ENCODE measurements at places on chromosomes 5 and 9.
A peak's percentile ranks its signal among the peaks of the same experiment; 100 is the strongest.

DNA sequence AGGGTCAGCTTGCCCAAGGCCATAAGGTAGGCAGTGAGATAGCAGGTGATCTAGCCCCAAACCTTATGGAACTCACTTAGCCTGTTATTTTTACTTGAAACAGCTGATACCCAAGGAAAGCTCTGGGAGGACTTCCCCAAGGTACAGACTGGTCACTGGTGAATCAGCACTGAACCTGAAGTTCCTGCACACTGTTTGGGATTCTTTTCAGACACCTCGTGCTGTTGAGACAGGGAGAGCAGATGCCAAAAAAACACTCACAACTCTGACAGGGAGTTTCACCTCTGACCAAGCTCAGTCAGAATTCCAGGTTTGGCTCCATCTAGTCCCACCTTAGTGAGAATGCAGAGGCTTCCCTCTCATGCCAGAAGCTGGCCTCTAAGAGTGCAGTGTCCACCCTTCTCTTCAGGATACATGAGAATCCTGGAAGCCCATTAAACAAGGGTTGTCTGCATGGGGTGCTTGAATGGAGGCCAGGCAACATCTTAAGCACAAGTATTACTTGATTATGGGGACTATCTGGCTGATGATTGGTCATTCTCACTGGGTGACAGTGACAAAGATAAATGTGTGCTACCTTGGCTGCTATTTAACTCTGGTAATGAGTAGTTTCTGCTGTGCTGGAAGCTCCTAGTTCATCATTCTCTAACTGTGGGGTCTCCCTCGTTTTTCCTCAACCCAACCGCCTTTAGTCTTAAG lies 122.8 kb upstream of the SLIT3 start:
- no peak for DNase-seq

DNA sequence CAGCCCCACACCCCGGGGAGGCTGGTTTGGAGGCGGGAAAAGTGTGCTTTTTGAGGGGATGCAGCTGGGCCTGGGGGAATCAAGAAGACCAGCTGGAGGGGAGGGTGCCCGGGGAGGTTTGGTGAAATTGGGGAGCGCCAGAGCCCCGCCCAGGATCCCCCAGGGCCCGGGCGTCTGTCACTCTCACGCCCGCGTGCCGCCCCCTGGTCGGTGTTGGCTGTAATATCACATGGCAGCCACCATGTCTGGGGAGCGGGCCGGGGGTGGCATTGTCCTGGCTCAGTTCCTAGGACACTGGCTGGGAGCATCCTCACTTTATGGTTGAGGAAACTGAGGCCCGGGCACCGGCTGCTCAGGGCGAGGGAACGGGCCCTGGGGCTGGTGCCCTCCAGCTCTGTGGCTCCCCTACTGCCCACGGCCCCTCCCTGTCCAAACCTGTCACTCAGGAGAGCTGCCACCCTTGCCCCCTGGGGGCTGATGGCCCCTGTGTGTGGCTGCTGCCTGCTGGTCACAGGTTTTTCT lies 27.5 kb downstream of the ASS1 start:
- no peak for DNase-seq

GRCh38 chr9:131671133-131671520 lies 68.7 kb downstream of the RAPGEF1 start:
- no peak for DNase-seq

- no peak for DNase-seq
These were observed 27.9 kb upstream of the CEP72 start for GRCh38 chr5:584216-584615.

GRCh38 chr9:71036501-71036900 lies 84.9 kb downstream of the TRPM3 start:
- DNase-seq = no peak

GRCh38 chr5:127396490-127397155 lies 106.0 kb downstream of the MEGF10 start:
- no peak for DNase-seq

GRCh38 chr5:78269088-78269703 lies 25.3 kb downstream of the AP3B1 start:
- DNase-seq = no peak

- no peak for DNase-seq
These were observed 25.7 kb downstream of the NCS1 start for GRCh38 chr9:130197888-130198287.

- DNase-seq = peak; percentile 76
These were observed at the start of gene ZNF169 for GRCh38 chr9:94259077-94259862. TSS of gene ZNF169 (plus strand) at chr9:94259298. CDS start at chr9:94278813, 19,515 bp downstream.

- no peak for DNase-seq
These were observed 601.2 kb upstream of the TYRP1 start for GRCh38 chr9:12091865-12092527.

DNA sequence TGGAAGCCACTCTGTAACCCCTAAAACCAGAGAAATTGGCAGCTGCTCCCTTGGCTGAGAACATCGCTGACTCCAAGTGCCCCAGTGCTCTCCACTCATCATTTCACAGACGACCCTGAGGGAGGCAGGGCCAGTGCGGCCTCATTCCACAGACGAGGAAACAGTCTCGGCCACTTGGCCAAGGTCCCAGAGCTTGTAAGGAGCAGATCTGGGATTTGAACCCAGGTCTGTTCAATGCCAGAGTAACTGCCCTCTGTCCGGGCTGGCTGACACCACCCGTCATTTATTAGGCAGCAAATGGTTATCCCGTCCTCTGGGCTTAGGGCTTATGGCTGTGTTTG lies 19.9 kb upstream of the IER5L start:
- DNase-seq = no peak

- DNase-seq = no peak
These were observed 227.1 kb upstream of the NREP start for GRCh38 chr5:111984044-111984443.

DNA sequence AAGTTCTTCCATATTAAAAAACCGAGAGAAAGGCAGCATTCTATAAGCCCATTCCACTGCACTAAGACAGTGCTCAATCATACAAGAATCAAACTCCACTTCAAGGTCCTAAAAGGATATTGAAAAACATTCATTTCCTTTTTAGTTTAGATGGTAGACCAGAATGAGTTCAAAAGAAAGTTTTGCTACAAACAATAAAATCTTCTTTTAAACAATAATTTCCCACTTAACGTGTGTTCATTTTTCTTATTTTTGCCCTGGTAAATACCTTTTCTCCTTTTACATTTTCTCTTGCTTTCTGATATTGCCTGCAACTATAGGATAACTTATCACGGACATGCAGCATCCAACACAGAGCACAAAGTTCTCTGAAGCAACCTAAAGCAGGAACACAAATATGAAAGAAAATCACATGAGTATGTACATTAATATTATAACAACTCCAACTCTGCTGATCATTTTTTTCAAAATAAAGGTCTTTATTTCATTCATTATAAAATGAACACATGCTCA lies 61.7 kb downstream of the CPLANE1 start:
- no peak for DNase-seq

- DNase-seq = no peak
These were observed 281.3 kb downstream of the CEMIP2 start for GRCh38 chr9:71487061-71487460.

DNA sequence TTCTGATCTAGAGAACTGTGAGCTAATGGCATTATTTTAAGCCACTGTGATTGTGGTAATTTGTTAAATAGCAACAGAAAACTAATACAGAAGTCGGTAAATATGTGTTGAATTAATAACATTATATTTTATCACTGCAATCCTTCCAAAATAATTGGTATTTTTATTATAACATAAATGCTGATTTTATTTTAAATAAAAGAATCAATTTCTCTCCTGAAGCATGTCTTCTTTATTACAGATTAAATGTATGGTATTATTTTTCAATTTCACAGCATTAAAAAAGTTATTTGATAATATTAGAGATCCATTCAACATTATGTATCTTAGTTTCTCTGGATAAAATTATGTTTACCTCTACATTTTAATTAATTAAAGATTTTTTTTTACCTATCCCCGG lies 165.5 kb upstream of the EDIL3 start:
- no peak for DNase-seq

GRCh38 chr5:157951673-157952373 lies 92.9 kb upstream of the CLINT1 start:
- DNase-seq = no peak

- DNase-seq = no peak
These were observed 71.6 kb downstream of the GCNT1 start for GRCh38 chr9:76530458-76531110.

- no peak for DNase-seq
These were observed 10.4 kb upstream of the ANXA1 start for GRCh38 chr9:73141282-73141681.

DNA sequence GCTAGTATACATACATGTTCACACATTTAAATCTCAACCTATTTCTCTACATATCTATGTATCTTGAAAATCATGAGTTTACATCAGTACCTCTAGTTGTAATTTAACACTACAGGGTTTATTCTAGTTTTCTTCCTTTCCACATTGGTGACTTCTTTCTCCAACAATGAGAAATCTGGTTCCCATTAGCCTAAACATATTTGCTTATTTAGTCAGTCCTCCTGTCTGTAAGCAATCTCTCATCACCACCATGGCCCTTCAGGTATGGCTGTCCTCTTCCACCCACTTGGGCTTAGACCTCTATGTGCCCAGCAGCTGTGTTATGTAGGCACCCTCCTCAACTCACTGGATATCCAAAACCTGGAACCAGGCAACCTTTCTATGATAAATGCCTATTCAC lies 8.0 kb upstream of the SPATA31D1 start:
- DNase-seq = no peak

DNA sequence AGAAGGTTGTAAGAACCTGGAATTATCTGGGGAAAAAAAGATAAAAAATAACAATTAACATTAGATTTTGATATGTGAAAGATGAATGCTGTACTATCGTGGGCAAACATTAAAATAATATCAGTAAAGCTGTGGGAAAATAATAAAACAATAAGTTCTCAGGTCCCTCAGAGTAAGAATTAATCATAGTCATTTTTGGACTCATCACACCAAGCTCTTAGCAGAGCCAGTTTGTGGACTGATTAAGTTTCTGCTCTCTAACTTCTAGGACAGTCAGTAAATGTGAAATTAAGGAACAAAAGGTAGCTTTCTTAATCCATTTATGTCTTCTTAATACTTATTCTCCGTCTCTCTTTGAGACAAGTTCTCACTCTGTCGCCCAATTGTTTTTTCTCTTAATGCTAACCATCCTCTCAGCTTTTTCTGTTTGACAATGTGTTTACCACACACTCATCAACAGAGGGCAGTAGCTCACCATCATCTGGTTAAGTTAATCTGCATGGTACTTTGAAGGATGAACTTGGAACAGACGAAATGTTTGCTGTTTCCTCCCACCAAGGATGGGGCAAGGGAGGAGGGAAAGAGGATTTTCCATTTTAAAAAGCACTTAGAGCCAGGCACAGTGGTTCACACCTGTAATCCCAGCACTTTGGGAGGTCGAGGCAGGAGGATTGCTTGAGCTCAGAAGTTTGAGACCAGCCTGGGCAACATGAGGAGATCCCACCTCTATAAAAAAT lies 5.3 kb upstream of the ACO1 start:
- DNase-seq = peak; percentile 77

DNA sequence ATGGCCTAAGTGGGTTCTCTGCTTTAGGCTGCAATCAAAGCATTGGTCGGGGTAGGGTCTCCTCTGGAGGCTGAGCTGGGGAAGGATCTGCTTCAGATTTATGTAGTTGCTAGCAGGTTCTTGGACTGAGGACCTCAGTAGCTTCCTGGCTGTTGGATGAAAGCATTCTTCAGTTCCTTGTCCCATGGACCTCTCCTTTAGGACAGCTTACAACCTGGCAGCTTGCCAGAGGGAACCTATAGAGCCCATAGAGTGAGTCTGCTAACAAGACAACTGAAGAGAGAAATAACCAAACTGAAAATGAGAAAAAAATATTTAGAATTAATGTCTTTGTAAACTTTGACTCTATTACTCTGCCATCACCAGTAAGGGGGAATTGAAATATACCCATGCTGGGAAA lies 12.4 kb downstream of the MRPS30 start:
- DNase-seq = no peak
